ENCODE measurements at places on chromosomes 1 and 21.

DNA sequence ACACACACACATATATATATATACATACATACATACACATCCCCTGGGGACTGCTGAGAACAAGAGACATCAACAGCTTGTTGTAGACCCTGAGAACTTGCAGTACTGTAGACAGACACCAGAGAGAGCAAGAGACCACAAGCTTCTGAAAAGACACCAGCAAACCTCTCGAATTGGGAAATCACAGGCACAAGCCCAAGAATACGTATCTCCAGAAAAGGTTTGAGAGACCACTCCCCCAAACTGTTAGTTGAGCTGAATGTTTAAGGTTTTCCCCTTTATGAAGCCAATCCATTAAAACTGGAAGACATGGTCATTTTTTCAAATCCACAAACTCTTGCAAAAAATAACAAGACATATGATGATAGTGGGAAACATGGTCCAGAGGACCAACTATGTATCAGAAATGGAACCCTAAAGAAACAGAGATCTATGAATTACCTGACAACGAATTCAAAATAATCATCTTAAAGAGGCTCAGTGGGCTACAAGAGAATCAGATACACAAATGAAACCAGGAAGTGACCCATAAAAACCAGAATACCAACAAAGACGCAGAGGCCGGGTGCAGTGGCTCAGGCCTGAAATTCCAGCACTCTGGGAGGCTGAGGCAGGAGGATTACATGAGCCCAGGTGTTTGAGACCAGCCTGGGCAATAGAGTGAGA, 45.1 kb downstream of the SLC2A1 start:
- DNase-seq, result peak; percentile 87

GRCh38 chr1:213623064-213623581, 364.6 kb upstream of the PROX1 start:
- no peak for DNase-seq

- peak; percentile 29 for DNase-seq
Observed at GRCh38 chr1:209513226-209513625, 70.3 kb upstream of the CAMK1G start.

- no peak for DNase-seq
Observed at GRCh38 chr1:195085196-195085595, 1523.0 kb downstream of the KCNT2 start.

- DNase-seq, result peak; percentile 1
Observed at GRCh38 chr1:156549831-156550230, 22.5 kb downstream of the IQGAP3 start.

GRCh38 chr1:101257500-101258325, 20.9 kb downstream of the S1PR1 start:
- peak; percentile 80 for DNase-seq

GRCh38 chr1:8823295-8823664, 5.8 kb upstream of the RERE start:
- no peak for DNase-seq

DNA sequence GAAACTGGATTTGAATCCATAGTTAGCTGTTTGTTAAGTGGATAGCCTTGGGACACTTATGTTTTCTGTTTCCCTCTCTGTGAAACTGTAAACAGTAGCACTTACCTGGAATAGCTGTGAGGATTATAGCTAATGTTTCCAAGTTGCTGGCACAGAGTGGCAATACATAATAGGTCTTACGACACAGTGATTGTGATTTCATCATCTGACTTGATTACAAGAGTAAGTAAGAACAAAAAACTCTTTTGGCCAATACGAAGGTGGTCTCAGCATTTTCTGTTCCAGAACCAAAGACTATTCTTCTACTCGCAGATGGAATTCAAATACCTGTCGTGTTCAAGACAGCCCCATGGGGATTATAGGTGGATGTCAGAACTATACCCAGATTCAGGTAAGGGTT, 2.1 kb downstream of the C8B start:
- no peak for DNase-seq

GRCh38 chr21:18164483-18164882, 80.2 kb upstream of the CHODL start:
- DNase-seq, result no peak

DNA sequence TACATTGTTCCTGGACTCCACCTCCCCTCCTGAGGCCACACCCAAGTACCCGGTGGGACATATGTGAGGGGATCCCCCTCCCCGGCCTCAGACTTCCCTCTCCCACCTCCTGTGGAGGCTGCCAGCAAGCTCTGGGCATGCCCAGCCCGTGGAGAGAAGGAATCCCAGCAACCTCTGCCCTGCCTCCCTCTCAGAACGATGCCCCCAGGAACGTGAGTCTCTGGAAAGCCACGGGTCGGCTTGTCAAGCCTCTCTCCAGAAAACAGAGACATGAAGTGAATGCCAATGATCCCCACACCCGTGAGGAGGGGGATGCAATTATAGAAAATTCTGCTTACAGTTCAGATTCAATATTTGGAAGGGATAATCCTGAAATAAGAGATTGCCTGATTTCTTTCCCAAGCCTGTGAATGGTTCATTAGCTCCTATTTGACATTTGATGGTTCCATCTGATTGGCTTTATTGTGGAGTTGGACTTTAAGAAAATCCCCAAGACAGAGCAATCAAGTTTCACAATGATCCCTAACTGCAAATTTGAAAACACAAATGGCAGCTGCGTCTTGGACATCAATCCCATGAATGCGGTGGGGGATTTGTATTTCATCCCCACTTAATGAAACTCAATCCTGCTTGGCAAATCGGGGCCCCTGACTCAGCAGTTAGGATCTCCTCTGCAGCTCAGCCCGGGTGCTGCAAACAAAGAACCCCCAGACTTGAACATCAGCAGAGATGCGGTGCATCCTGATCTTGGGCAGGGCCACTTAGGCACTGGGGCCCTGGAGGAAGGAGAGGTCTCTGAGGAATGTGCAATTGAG, 9.1 kb upstream of the GUCA2B start:
- no peak for DNase-seq
